AG04449 (cell line): ENCODE measurements at places on chromosomes 13 and 19.

DNA sequence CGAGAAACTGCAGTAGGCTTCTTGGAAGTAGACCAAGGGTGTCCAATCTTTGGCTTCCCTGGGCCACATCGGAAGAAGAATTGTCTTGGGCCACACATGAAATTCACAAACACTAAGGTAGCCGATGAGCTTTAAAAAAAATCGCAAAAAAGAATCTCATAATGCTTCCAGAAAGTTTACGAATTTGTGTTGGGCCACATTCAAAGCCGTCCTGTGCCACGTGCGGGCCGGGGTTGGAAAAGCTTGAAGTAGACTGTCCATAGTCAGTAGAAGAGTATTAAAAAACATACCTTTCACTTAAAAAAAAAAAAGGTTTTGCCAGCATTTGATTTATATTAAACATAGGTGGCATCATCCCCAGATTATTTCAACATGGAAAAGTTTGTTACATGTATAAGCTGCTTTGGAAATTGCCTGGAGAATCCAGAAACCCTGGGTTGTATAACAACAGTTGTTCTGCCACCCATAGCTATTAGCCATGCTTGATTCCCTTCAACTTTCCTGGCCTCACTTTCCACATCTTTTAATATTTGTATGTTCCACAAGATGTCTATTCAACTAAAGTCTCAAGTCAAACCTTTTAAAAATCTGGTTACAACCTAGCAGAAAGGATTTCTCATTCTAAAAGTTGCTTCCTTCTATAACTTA, 1.0 kb downstream of the IFT88 start:
- no peak for DNase-seq

GRCh38 chr19:14933506-14933905, 7.8 kb upstream of the OR7C2 start:
- DNase-seq: no peak

GRCh38 chr13:43764349-43764748, 22.4 kb downstream of the ENOX1 start:
- no peak for DNase-seq

DNA sequence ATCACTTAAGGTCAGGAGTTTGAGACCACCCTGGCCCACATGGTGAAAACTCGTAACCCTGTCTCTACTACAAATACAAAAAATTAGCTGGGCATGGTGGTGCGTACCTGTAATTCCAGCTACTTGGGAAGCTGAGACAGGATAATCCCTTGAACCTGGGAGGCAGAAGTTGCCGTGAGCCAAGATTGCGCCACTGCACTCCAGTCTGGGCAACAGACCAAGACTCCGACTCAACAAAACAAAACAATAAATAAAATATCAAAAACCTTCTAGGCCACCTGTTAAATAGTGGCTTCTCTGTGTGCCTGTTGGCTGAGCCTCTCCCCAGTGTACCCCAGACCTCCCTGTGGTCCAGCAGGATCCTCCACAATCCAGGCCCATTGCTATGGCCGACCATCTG, 3.3 kb upstream of the PSMD8 start:
- no peak for DNase-seq

- DNase-seq: no peak
These were observed 90.2 kb downstream of the DHRS12 start for GRCh38 chr13:51713807-51714206.

DNA sequence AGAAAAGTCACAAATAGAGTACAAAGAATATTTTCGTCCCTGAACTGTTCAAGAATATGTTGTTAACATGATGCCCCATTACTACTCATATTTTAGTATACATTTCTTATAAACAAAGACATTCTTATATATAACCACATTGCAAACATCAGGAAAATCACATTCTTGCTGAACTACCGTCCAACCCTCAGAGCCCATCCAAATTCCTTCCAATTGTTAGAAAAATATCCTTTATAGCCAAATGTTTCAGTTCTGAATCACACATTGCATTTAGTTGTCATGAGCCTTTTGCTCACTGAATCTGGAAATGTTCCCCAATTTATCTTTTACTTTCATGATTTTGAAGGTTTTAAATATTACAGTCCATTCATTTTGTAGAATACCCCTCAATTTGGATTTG, 467.8 kb upstream of the ARGLU1 start:
- DNase-seq: no peak

DNA sequence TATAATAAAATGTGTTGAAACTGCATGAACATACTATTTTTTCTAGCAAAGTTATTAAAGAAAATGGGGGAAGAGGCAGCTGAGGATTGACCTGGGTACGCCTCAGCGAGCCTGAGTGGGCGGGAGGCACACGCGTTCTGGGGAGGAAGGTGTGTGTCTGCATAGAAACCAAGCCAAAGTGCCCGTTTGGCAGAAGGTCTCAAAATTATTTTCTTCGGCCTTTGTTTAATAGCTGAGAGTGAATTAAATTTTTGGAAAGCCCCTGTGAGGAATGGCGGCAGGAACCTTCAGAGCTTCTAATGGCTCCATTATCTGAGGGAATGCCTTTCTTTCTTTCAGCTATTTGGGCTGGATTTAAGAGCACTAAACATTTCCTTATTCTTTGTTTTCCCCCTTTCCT, 5.2 kb downstream of the ZIC2 start:
- DNase-seq: no peak

DNA sequence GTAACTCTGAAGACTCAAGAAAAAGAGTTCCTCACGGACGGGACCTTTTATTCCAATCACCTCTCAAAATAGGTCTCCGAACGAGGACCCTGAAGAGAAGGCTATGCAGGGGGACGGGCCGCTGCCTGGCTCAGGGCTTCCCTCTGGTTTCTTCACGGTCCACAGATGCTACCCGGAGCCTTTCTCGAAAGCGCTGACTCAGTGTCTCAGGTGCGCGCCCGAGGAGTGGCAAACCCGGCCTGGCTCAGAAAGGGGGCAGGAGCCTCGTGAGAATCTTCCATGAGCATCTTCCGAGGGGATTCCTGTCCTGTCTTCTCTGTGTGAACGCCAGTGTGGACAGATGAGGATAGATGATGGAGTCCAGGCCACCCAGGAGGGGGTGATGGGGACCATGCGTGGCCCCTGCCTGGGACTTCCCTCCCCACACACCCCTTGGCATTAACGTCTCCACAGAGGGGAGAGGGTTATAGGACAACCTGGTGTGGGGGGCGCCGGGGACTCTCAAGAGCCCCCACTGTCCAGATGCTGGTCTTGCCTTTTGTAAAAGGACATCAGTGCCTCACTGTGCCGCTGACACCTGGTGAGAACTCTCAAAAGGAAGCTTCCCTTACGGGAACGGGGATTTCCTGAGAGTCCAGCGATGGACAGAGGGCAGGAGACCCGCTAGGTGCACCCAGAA, 16.5 kb downstream of the LSM4 start:
- DNase-seq: no peak

- no peak for DNase-seq
These were observed 44.5 kb upstream of the MIR17HG start for GRCh38 chr13:91303031-91303430.

- DNase-seq: no peak
These were observed 48.0 kb downstream of the RFC3 start for GRCh38 chr13:33865945-33866344.

GRCh38 chr13:32443111-32443510, 15.2 kb upstream of the N4BP2L1 start:
- DNase-seq: no peak

GRCh38 chr13:99083981-99084380, 106.1 kb upstream of the DOCK9 start:
- no peak for DNase-seq

DNA sequence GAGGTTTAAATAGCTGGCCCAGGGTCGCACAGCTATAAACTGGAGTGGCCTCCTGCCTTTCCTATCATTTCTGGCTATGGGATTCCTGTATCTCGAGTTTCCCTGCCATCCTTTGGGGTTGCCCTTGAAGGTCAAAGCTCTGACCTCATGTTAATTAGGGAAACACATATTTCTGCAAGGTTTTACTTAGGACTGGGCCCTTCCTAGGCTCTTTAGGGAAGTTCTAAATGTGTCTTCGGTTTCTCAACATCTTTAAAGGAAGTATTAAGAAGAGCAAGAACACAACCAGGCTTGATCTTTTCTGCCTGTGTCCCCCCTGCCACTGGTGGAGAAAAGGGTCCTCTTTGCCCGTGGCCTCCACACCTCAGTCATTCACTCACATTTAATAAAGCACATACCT, 10.8 kb downstream of the LCP1 start:
- no peak for DNase-seq

GRCh38 chr19:58579473-58580142, 6.5 kb upstream of the MZF1 start:
- no peak for DNase-seq
